ENCODE measurements at places on chromosomes 4 and X.

- no peak for DNase-seq
Observed at GRCh38 chrX:149131774-149132173, 373.3 kb downstream of the IDS start.

DNA sequence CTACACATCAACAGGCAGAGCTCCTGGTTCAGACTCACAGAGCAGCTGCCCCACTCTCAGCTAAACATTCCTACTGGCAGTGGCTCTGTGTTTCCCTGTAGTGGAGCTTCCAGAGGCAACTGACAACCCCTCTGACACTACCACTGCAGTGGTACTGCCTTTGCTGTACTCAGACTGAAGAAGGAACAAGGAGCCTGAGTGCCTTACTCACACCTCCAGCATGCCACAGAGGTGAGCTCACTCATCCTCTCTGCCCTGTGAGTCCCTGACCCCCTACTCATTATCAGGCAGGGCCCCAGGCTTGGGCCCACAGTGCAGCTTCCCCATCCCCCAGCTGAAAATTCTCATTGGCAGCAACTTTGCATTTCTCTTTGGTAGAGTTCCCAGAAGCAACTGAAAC is 240.5 kb upstream of the POF1B start:
- DNase-seq: no peak

GRCh38 chrX:79259073-79259689 is 108.0 kb downstream of the ITM2A start:
- no peak for DNase-seq

- no peak for DNase-seq
Observed at GRCh38 chr4:1360423-1361283, 13.6 kb downstream of the UVSSA start.

DNA sequence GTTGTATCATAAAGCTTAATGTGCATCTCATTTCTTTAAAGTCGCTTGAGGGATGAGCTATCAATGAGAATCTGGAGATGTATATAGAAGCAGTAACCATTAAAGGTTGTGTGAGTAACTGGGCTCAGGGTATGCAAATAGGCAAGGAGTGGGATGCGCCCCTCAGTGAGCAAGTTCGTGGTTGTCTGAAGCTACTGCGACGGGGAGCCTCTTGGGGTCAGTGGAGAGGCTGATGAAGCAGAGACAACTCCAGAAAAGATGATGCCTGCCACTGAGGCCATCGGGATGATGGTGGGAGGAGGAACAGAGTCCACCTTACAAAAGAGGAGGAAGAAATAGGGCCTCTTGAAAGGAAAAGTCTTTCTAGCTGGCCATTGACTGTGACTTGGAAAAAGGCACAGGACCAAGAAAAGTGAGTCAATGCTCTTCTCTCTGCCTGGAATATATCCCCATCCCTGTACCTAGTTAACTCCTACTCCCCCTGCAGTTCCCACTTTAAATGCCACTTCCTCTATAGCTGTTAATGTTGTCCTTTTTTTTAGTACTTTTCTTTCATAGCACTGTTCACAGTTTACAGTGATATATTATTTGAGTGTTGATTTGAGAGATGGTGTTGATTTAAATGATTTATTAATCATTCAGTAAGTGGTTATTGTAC is 51.4 kb upstream of the LSM6 start:
- DNase-seq: no peak

GRCh38 chrX:78997870-78998558 is 52.8 kb downstream of the P2RY10 start:
- DNase-seq: no peak

GRCh38 chr4:104494822-104495559 is at the start of gene CXXC4:
Gene CXXC4 (minus strand): TSS chr4:104494894. CDS start chr4:104491802, 3,092 bp downstream.
- peak; percentile 84 for DNase-seq

GRCh38 chrX:97030463-97030862 is 146.8 kb downstream of the RPA4 start:
- no peak for DNase-seq

DNA sequence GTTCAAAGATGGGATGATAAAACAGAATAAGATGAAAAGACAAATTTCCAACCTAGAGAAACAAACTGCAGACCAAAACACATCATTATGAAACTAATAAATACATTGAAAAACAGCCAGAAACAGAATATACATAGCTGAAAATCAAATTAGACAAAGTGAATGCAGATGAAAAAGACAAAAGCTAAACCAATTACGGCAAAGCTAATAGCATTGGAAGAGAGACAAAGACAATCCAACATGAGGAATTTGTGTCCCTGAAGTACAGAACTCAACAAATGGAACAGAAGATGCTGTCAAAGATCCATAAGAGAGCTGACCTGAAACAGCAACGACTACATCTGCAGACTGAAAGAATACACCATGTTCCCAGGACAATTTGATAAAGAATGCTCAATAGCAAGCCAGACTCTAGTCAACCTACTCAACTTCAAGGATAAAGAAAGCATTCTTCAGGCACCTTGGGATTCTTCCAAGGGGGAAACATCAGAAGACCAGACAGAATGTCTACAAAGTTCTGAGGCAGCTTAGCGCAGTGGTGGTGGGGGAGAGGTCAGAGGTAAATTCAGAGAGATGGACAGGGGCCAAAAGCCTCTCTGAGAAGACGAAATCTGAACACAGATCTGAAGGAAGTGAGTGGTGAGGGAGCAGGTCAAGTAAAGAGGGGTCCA is 27.4 kb upstream of the IRAK1 start:
- DNase-seq: no peak

DNA sequence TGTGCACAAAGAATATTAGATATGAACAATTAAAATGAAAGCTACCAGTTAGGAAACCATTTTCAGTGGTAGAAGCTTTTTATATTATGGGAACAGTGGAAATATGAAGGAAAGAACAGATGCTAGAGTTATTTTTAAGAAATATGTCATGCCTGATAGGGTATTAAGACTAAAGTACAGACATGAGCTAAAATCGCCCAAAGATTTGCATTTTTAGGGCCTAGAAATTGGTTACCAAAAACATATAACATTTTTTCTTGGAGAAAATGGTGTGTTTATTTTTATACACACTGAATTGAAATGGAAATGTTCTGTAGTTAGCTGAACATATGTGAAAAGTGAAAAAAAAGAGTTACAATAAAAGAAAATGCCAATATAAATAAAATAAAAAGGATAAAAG is 441.9 kb downstream of the TLL1 start:
- no peak for DNase-seq

DNA sequence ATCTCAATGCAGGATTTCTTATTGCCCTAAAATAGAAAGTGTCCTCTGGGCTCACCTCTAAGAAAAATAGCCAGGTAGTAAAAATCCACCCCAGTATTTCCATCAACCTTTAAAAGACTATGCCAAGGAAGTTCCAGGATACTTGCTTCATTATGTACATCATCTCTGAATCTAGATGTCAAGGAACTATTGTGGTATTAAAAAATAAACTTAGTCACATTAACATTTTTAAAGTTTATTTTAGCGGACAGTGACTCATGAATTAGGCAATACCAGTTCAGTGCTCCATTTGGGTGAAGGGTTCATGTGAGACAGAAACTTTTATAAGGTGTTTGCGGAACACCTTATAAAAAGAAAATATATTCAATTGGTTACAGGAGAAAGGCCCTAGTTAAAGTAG is 209.2 kb downstream of the ADAM29 start:
- no peak for DNase-seq

All from NCI-H2227 treated with DMSO at 0.1 percent for 48 hours (cell line).